ENCODE measurements at places on chromosomes 11 and 22.

- DNase-seq: no peak
These were observed 4.6 kb upstream of the SMCO4 start for GRCh38 chr11:93547773-93548172.

GRCh38 chr11:121699801-121700200, 247.0 kb upstream of the SORL1-AS1 start:
- DNase-seq: no peak

DNA sequence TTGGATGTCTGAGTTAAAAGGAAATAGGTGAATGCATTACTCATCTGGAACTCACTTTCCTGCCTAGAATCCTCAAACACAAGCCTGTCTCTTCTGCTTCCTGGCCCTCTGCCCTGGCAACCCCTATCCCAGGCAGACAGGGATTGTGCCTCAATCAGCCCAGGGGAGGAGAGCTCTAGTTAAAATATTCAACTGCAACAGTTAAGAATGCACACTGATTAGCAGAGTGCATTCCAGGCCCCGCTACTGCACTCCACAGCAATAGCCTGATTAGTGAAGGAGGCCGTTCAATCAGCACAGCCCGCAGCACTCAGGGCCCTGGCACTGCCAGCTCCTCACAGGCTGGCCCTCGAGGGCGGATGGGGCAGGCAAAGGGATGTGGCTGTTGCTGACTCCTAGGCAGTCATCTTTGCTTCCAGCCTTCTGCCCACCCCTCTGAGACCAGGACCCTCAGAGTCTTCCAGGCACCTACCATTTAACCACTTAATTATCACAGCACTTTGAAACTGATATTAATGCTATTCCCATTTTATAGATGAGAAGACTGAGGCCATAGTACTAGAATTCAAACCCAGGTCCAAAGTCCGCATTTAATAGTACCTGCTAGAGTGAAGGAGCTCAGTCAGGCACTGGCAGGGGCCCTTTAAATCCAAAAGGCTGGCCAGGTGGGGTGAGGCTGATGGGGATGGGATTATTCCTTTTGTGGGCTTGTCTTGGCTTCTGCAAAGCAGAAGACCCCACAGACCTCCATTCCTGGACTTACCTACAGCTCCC, 435.3 kb downstream of the SOX6 start:
- no peak for DNase-seq

- no peak for DNase-seq
These were observed 12.5 kb downstream of the DDX25 start for GRCh38 chr11:125916683-125917347.

DNA sequence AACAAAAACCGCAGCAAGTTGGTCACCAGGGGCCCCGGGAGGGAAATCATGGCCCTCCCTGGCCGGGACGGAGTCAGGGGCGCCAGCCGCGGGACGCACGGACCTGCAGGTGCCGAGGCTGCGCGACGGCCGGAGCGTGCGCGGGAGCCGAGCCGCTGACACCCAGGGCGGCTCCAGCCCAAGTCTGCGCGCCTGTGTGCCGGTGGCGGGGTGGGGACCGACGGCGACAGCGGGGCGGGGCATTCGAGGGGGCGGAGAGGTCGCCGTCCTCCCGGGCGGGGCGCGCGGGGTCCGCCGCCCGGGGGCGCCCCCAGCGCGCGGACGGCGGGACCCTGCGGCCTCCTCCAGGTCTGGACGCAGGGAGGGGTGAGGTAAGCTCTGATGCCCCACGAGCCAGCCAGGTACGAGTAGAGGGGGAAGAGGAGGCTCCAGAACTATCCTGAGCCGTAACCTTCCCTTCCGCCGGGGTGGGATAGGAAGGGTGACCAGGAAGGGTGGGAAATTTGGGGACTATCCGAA, at the start of gene ESAM:
Gene ESAM (minus strand): TSS at position 186 of the 519 bp plus-strand sequence. CDS start 136 bp downstream, at position 50.
- DNase-seq: no peak

DNA sequence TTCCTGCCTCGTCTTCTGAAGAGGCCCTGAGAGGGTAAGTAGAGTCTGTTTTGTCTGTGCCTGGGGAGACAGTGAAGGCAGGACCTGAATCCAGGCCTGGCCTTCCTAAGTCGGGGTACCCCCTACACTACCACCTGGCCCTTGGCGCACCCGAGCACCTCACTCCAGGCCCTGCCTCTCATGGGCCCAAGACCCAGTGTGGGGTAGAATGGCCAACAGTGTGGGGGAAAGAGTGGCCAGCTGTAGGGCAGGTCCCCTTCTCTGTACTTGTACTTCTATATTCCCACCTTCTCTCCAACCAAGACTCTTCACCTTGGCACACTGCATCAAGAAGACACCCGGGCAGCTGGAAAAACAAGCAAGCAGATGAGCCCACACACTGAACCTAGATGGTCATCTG, 22.4 kb upstream of the BID start:
- no peak for DNase-seq

GRCh38 chr11:76524461-76524860, 79.6 kb downstream of the EMSY start:
- DNase-seq: no peak

DNA sequence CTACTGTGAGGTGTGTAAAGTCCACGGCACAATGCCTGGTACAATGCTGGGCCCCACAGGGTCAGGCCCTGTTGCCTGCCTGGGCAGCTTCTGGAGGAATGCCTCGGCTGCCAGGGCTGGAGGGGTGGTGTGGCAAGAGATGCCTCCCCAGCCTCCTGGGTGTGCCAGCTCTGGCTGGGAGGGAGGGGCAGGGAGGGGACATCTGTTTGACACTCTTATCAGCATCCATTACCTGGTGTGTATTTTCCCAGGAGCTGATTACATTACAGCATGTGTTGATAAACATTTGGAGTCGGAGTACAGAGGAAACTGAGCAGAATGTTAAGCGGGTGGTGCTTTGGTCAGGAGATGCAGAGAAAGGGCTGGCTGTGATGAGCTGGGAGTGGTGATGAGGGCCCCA, 11.0 kb upstream of the NECTIN1 start:
- no peak for DNase-seq

- no peak for DNase-seq
These were observed 22.8 kb upstream of the TP53AIP1 start for GRCh38 chr11:128965485-128965884.

- DNase-seq: no peak
These were observed 20.3 kb upstream of the RBM4B start for GRCh38 chr11:66697988-66698387.

DNA sequence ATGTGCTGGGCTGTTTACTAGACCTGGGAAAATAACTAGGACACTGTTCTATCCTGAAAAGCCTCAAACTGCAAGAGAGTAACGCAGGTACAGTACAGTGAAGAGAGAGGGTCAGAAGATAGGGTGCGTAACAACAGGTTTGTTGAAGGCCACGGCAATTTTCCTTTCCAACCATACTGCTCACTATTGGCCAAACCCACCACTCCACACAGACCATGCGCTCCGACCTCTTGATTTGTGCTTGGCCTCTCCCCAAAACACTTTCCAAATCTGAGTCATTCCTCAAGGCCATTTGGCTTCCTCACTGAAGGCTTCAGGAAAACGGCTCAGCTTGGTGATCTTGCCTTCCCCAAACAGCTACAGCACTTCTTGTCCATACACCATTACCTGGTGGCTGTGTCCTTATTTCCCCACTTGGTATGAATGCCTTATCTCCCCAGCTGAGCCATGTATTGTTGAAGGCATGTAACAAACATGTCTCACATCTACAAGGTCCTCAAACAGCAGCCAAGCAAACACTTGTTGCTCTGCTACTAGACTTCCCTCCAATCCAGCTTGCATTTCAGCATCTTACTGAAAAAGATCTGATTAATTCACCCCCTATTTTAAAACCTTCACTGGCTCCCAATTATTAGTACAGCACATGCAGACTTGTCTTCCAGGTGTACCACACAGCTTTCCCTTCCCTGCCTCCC, 40.9 kb downstream of the TCF20 start:
- DNase-seq: no peak

- no peak for DNase-seq
These were observed 165.5 kb upstream of the NTM start for GRCh38 chr11:131204765-131205380.

GRCh38 chr22:26767351-26768155, 110.2 kb downstream of the MIAT start:
- DNase-seq: no peak

GRCh38 chr11:6357222-6357621, 33.1 kb upstream of the SMPD1 start:
- no peak for DNase-seq

- DNase-seq: no peak
These were observed 79.0 kb downstream of the DDX10 start for GRCh38 chr11:108743851-108744250.

DNA sequence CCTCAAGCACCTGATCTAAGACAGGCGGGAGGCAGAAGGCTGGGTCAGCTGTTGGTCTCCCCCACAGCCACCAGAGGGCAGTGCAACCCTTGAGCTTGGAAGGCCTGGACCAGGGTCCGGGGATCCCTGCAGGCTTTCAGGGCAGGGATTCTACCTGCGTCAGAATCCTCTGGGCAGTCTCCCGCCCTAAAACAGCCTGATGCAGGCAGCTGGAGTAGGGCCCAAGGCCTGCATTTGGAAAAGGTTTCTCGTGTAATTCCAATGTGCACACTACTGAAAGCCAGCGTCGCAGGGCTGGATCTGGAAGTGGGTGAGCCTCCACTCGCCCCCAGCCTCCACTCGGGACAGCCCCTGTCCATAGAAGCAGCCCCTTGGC, 31.8 kb downstream of the BID start:
- DNase-seq: peak; percentile 47

Data from stimulated activated CD8-positive, alpha-beta memory T cell treated with anti-CD3 and anti-CD28 coated beads, Interleukin-15, amount 100 ng/mL, for 1 hour (primary cell).